ENCODE measurements at places on chromosomes 3 and 15.

DNA sequence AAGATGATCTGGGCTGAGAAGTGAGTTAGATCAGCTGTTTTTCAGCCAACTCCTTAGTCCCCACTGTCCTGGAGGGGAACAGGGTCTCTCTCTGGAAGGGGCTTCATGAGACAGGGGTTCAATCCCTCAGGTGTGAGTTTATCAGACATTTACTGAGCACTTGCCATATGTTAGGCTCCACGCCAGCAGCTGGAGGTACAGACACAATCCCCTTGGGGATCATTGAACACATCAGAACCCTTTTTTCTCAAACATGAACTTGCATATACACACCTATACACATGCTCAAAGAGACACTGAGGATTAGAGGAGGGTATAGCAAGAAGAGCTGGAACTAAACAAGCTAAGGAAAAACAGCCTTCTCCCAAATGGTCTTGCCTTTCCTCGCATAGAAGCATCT is 5.5 kb upstream of the BMF start:
- no peak for DNase-seq

DNA sequence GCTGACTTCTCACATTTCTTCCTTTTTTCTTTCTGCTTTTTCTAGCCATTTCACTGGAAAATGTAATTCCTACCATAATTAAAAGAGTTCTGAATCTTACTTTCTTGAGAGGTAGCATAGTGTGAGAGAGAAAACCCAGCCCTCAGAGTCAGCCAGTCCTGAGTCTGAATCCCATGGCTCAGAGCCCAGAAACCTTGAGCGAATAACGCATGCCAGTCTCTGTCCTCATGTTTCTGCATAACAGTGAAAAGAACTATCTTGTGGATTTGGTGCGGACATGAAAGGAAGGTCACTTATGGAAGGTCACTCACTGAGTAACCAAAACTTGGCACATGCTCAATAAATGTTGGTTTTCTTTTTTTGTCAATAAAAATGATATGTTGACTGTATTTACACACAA is 29.3 kb upstream of the SLCO3A1 start:
- DNase-seq, result no peak

DNA sequence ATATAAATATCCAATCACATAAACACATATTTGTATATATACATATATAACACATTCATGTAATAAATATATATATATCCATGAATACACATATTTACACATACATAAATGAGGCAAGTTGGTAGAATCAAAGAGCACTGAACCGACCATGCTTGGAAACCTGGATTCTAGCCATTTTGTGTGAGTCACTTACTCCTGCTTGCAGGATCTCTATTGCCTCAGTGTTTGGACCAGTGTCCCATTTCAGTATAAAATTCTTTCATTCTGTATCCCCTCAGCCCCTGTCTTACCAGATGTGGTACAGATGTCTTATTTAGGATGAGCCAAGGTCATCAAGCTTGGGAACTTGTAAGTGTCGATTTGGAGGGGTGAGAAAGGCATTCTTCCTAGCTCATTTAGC is 391.4 kb upstream of the FRG2C start:
- DNase-seq, result no peak

- DNase-seq, result no peak
These were observed 249.4 kb upstream of the TPM1 start for GRCh38 chr15:62792986-62793751.

DNA sequence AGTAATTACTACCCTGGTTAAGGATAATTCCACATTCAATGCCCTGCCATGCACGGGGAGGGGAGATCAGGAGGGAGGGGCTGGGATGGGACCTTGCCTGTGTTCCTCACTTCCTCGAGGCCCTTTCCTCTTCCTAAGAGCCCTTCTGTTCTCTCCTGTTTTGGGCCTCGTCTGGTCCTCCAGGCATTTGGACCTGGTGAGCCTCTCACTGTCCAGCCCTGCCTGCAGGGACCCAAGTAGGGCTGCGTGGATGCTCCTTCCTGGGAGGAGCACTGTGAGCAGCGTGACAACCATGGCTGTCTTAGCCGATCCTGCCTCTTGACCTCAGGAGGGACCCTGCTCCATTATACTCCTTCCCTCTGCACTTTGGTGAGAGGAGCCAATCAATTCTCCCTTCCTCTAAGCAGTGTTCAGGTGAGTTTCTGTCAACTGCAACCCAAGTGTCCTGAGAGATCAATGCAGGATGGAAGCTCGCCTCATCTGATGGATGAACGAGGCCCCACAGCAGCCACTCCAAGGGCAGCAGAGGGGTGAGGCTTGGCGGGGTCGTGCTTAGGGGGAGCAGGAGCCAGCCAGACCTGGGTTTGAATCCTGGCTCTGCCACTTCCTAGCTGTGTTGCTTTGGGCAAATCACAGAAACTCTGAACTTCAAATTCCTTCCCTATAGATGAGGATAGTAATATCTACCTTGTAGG is 92.5 kb downstream of the IQSEC1 start:
- no peak for DNase-seq

- DNase-seq, result peak; percentile 6
These were observed at the start of gene LRRN1 for GRCh38 chr3:3799173-3800079. Gene LRRN1 (plus strand): TSS chr3:3799431. CDS start chr3:3844642, 45,211 bp downstream.
